ENCODE measurements at places on chromosomes 1 and 21. TPM values are rescaled to one million over a fixed set of nuclear protein-coding genes. Genes with fewer than 3 reads are reported as not detected.

The SLC44A3 gene
- 75.4 TPM for total RNA-seq

The KISS1 gene
- not detected for total RNA-seq

The FMOD gene
- 2.5 TPM for total RNA-seq

The HPDL gene
- 2.4 TPM for total RNA-seq

The CCDC190 gene
- total RNA-seq, result 0.19 TPM

The COQ8A gene
- total RNA-seq, result 33.3 TPM

The RAD54L gene
- 17.3 TPM for total RNA-seq

The B3GALT5 gene
- total RNA-seq, result 1.6 TPM

DNA sequence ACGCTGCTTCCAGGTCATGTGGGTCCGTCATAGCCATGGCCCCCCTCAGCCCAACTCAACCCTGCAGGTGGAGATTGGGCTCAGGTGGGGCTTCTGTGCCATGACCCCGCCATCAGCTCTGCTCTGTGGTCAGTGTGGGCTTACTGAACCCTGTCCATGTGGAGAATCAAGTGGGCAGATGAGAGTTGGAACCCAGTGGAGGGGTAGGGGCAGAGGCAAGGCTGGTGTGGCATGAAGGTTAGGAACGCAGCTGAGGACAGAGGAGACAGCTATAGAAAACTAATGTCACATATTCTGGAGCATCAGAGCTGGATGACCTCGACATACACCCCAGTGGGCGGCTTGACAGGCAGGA lies 355.9 kb downstream of the PTPRU start:
- no peak for DNase-seq

GRCh38 chr1:36380782-36381181 lies 4.9 kb downstream of the STK40 start:
- DNase-seq, result no peak

DNA sequence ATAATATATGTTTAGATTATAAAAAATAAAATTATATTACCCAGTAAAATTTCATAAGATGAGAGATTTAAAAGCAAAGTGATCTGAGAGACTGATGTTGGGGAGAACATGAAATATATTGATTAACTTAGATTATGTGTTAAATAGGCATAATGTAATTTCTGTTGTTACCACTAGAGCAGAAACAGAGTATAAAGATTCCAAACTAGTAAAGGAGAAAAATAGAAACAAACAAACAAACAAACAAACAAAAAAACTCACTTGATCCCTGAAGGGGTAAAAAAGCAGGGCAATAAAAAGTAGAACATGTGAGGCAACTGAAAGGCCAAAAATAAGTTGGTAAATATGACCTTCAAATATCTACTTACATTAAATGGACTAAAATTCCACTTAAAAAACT lies 640.4 kb upstream of the RGS18 start:
- no peak for DNase-seq

DNA sequence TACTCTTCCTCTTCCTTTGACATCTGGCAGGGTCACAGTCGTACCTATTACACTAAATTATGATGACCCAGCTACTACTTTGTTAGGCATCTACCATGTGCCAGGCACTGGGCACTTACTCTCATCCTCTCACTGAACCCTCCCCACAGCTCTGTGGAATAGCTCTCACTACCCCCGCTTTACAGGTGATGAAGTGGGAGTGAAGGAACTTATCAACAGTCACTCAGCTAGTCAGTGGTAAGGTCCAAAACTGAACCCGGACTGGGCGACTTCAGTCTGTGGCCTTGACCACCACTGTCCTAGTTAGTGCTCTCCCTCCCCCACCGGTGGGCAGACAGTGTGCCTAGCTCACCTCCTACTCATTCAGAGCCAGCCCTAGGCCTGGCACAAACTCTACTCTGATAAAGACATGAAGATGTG lies 12.3 kb downstream of the ADGRB2 start:
- DNase-seq, result no peak

DNA sequence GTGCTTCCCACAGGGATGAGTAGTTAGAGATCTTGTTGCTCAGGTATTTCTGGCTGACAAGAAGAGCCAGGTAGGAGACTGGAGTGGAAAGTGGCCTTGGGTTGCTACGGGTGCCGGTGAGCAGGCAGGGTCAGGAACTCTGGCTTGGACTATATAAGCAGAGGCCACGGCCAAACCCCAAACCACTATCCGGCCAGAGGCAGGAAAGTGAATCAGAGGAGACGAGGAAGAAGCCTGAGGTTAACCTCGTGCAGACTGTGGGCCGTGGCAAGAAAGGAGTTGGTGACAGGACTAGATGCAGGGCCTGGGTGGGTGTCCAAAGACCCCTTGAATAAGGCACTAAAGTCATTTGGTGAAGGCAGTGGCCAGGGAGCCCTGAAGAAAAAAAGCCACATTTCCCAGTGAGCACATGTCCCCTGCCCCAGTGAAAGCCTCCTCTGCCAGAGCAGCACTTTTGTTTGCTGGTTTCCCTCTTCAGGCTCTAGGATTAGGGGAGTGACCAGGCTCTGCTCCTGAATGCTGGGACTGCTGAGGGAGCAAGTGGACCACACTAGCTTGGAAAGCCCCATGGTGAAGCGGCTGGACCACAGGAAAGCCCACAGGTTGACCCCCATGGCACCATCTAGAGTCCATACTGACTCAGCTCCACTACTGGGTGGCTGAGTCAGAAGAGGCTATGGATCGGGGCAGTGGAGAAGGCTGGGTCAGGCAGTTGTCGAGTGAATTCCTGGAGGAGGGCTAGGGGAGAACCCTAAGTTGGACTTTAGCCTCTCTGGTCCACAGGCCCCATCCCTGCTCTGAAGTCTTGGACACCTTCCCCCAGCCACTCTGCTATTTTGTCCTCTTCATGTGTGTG lies 23.4 kb downstream of the CSF1 start:
- no peak for DNase-seq

DNA sequence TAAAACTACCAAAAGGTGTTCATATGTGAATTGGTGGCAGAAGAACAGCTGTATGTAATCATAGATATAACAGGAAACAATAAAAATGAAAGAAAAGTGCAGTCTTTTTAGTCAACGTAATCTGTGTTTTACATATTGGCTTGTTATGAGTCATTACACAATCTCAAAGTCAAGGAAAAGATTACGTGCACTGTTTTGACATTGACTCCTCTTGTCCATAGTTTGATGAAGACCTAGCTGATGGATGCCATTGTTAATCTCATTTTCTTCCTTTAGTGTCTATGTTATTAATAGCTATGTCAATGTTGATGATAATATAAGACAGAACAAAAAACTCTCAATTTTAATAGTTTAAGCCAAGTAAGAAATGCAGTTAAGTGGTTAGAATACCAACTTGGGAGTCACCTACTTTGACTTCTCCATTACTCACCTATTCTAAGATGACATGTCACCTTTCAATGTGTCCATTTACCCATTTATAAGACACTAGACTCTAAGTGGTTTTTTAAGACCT lies 84.5 kb upstream of the SAMSN1 start:
- DNase-seq, result no peak

DNA sequence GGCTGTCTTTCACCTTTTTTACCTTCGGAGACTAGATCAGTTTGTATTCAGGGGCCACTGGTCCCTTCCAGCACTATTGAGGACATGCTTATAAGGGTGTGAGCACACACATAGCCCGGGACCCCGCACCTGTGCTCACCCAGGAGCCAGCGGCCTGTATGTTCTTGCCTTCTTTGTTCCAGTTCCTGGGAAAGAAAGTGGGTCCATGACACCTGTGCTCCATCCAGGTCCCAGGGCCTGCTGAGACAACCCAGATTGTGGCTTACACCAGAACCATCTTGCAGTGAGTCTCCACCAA lies 207.8 kb downstream of the TOMM20 start:
- no peak for DNase-seq

DNA sequence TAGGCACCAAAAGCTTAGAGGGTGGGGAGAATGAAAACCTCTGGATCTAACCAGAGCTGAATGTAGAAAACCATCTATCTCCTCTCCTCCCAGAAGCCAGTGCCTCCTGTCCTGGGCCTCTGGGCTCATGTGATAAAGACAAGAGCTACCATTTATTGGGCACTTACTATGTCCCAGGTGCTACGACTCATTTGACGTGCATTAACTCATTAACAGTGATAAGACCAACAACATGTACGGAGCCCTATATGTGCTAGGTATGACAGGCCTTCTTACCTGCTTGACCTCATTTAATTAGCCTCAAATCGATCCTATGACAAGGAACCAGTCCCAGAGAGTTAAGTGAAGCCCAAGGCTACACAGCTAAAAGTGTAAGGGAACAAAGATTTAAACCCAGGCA lies 19.7 kb downstream of the CAPZB start:
- DNase-seq, result no peak

- no peak for DNase-seq
Observed at GRCh38 chr1:62295921-62296491, 23.2 kb downstream of the KANK4 start.

- DNase-seq, result no peak
Observed at GRCh38 chr1:232351335-232351734, 278.6 kb downstream of the SIPA1L2 start.

- DNase-seq, result no peak
Observed at GRCh38 chr1:183259924-183260323, 73.9 kb downstream of the LAMC2 start.

GRCh38 chr1:189125694-189126093 lies 1352.0 kb downstream of the BRINP3 start:
- no peak for DNase-seq

- no peak for DNase-seq
Observed at GRCh38 chr1:167054946-167055630, 35.1 kb downstream of the GPA33 start.

GRCh38 chr1:56551691-56552090 lies 27.7 kb downstream of the PLPP3 start:
- no peak for DNase-seq

DNA sequence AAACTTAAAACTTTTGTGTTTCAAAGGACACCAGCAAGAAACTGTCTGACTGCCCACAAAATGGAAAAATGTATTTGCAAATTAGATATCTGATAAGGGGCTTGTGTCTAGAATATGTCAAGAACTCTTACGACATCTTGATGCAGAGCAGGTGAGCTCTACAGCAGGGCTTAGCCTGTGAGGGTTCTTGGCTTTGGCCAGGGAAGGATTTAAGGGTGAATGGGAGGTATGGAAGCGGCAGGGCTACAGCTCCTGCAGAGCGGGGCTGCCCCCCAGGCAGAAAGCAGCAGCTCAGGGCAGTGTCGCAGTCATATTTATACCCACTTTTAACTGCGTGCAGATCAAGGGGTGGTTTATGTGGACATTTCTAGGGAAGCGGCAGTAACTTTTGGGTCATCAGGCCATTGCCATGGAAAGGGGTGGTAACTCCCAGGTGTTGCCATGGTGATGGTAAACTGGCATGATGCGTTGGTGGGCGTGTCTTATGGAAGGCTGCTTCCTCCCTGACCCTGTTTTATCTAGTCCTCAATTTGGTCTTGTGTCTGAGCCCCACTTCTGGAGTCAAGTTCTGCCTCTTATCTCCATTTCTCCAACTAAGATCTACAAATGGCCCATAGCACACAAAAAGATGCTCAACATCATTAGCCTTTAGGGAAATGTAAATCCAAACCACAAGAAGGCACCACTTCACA lies 23.2 kb downstream of the MORN1 start:
- no peak for DNase-seq

DNA sequence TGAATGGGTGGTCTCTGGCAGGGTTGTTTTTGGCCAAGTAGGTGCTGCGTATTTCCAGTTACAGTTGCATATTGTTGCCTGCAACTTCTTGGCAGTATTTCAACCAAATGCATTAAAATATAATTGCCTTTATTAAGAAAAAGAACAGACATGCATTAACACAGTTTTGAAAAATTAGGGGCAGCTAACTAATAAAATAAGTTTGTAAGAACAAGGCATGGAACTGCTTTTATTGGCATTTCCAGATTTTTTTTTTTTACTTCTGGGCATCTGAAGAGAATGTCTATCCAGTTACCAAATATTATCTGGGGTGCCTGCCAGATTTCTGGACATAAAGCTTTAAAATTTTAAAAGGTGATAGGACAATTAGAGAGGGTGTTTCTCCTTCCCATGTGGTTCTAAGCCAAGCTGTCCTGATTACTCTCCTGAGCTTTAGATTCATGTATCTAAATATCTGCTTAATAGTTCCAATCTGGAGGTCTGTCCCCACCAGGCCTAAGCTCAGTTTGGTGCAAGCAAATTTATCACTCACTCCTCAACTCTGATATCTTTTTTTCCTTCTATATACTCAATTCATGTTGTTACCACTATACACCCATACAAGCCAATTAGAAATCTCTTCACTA lies 553.3 kb upstream of the USP24 start:
- DNase-seq, result no peak

- no peak for DNase-seq
Observed at GRCh38 chr1:248798791-248799190, 26.9 kb downstream of the SH3BP5L start.

DNA sequence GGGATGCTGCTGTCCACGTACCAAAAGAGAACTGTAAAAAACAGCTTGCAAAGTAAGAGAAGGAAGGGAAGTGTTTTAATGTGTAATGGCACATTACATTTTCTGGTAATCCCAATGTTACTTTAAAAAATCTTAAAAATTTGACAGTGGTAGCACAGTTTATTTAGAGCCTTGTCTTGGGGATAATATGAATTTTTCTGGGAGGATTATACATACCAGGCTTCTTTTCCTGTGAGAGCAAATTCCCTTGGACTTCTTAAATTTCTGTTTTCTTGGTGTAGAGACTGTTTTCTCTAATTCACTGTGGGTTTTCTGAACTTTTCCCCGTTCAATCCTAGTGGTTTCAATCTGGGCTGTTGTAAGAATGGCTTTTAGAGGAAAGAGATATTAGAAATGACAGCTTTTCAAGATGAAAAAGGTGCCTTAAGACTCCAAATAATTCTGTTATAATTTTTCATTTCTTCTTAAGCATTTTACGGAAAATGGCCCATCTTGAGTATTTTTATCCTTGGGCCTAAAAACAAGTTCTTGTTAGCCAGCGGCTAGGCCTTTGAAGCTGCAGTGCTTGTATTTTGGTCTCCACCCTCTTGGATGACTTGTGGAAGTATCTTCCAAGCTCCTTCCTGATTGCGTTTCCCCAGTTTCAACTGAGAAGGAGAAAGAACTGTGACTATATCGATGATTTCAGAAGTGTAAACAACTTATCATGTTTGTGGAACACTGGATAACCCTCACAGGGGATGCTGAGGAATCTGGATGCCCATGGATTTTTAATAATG lies 70.0 kb downstream of the LEPR start:
- no peak for DNase-seq

GRCh38 chr1:160722726-160723125 lies 11.1 kb upstream of the CD48 start:
- DNase-seq, result no peak

- no peak for DNase-seq
Observed at GRCh38 chr1:112694363-112694929, 12.5 kb downstream of the RHOC start.

DNA sequence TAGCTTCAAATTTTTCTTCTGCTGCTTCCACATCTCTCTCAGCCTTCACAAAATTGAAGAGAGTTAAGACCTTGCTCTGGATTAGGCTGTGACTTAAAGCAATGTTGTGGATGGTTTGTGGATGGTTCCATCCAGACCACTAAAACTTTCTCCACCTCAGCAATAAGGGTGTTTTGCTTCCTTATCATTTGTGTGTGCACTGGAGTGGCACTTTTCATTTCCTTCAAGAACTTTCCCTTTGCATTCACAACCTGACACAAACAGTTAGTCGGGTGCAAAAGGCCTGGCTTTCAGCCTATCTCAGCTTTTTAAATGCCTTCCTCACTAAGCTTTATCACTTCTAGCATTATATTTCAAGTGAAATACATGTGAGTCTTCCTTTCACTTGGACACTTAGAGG lies 30.3 kb downstream of the DENND1B start:
- DNase-seq, result no peak
